Fibroblast of lung (primary cell): ENCODE measurements at places on chromosomes 1 and 21. TPM values are rescaled to one million over a fixed set of nuclear protein-coding genes. Genes with fewer than 3 reads are reported as not detected.

Gene TCEANC2
- total RNA-seq = 3.6 and 4.0 TPM in 2 replicates

Gene MMP23B
- total RNA-seq = 4.6 and 9.8 TPM in 2 replicates

Gene LINGO4
- total RNA-seq = not detected in 2 replicates

Gene CLDN8
- total RNA-seq = not detected in 2 replicates

- no peak for DNase-seq
These were observed 33.0 kb downstream of the ACOT11 start for GRCh38 chr1:54580856-54581550.

DNA sequence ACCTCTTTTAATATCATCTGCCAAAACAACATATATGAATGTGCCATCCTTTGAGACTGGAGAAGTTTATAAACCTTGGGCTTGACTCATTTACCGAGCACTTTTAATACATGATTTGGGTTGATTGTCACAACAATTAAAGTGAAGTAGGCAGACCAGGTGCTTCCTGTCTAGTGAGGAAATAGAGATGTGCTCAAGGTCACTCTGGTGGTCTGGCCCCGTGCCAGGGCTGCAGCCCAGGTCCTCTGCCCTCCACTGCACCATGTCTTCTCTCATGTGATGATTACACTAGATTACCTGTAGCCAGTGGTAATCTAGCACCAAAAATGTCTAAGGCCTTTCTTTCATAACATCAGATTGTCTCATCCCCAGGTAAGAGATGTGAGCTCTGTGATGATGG, 61.8 kb upstream of the LAMC2 start:
- DNase-seq = no peak

DNA sequence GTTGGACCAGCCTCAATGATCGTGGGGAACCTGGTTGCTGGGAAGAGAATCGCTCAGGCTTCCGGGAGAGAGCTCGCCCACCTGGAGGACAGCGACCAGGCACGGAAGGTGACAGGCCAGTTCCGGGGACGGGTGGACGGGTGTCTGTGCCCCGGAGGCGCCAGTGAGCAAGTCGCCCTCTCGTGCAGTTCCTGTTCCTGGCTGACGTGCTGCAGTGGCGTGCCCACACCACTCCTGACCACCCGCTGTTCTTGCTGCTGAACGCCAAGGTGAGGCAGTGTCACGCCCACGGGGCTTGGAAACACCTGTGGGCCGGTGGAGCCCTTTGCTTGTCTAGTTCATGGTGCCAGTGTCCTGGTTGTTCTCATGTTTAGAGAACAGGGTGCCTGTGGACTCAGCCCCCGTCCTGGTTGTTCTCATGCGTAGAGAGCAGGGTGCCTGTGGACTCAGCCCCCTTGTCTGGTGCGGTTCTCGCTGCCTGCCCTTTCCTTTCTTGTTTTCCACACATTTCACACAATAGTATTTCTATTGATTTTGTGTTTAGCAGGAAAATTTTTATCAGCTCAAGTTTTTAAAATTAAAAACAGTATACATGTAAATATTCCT, 53.1 kb downstream of the S100B start:
- no peak for DNase-seq

DNA sequence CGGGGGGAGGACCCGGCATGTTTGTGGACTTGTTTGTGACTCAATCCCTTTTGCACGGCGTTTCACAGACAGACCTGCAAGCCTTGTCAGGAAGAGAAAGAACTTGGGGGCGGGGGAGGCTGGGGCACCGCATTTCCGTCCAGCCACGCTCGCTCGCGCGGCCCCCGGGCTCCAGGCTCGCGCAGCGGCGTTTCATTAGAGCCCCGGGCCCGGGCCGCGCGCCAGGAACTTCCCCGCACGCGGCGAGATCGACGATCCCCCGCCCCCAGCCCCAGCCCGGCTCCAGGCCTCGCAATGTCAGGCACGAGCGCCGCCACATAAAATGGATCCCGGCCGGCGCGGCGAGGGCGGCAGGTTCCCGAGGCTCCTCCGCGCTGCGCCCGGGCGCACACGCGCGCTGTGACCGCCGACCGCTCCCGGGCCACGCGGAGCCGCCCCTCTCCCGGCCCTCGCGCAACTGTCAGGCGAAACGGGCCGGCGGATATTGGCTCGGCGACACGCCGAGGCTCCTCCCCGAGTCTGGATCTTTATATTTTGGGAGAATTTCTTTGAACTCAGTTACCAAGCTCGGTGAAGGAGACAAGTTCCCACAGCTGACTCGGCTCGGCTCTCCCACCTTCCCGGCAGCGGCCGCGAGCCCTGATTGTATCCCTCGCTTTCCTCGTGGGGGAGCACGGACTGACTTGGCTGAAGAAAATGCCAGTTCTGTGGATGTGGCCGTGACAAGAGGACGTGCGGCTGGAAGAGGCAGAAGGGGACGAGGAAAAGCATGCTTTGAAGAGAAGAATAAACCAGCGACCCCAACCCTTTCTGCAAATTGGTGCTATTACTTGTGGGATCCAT, at the start of gene KIF26B:
Gene KIF26B (plus strand): TSS at position 557 of the 843 bp plus-strand sequence. CDS start 440 bp downstream, outside the sequence.
- DNase-seq = peak; percentile 48

- DNase-seq = no peak
These were observed 56.9 kb downstream of the FHAD1 start for GRCh38 chr1:15303935-15304334.

GRCh38 chr1:48870596-48870995, 93.9 kb upstream of the BEND5 start:
- no peak for DNase-seq
